ENCODE measurements at places on chromosomes 7 and 10.

DNA sequence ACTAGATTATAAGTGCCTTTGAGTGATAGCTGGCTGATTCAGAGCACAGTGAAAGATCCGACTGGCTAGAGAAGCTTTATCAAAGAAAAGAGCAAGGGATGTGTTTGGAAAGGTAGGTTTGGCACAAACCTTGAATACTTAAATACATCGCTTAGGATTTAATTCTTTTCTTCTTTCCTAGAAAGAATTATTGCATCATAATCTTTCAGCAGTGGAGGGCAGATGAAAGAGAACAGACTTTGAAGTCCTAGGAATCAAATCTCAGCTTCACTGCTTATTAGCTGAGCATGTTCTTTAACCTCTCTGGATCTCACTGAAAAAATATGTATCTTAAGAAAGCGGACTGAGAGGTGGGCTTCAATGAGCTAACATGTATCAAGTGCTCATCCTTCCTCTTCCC is 122.8 kb downstream of the ZNF365 start:
- DNase-seq = no peak

DNA sequence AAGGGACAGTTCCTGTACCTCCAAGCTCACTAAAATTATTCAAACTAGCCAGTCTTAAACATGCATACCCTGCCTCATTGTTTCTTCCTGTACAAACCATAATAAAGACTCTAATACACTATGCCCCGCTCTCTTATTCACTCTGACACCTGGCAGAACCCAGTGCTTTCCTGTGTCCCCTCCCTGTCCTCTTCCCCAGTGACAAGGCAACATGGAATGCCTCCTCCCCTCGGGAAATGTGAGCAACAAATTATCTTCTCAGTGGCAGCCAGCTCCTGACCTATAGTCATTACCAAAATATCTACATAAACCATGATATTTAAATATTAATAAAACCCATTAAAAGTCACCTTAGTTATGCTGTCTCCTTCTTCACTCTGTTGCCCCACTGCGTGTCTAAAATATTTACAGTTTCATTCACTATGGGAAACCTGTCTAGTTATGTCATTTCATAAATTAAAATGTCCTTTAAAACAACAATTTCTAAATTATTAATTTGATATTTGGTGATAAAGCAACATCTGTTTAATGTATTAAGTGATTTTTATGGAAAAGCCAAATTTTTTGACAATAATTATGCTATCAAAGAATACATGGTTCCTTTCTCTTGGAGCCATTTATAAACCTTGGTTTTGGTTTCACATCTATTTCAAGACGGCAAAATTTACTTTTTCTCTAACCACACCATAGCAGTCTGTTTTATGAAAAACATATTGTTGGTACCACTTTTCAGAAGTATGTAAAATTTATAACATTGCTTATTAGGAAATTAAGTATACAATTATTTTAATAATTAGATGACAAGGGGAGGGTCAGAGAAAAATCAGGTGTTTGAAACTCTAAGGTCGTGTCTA is 1355.2 kb downstream of the XPNPEP1 start:
- DNase-seq = no peak

DNA sequence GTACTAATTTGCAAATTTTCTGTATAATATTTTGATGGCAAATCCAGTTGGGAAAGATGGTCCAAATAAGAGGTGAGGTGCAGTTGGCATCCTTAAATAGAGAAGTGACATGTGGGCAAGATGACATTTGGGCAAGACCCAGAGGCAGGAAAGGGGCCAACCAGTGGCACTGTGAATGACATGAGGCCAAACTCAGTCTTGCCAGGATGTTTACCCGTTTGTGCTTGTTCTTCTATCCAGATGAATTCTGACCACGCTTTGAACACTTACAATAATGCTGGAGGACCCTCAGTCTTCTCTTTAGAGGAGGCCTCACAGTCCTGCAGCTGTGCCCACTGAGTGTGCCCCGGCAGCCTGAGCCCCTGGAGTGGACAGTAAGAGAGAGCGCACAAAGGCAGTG is 45.1 kb downstream of the KCNMA1 start:
- DNase-seq = no peak

DNA sequence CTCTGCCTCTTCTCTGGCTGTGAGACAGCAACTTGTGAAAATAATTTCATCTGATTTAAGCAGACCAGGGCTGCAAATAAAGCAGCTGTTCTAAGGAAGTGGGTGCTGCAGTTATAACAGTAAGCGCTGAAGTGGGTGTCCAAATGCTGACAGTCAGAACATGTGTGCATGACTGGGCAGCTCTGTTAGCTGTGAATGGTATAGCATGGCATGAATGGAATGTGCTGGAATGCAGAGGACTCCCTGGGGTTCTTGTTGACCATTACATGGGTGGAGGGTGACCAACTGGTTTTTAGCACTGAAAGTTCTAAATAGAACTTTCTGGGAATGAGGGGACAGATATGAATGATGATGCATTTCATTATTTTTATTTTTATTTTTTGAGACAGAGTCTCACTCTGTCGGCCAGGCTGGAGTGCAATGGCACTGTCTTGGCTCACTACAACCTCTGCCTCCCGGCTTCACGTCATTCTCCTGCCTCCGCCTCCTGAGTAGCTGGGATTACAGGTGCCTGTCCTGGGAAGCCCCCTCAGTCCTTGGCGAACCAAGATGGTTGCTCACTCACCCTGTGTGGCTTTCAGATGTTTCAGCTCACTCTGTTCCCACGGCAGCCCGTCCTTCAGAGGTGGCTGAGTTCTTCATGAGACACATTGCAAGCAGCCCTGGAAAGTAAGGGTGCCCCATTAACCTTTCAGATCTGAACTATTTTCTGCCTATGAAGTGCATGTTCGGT is 319.8 kb upstream of the PHYHIPL start:
- DNase-seq = no peak

DNA sequence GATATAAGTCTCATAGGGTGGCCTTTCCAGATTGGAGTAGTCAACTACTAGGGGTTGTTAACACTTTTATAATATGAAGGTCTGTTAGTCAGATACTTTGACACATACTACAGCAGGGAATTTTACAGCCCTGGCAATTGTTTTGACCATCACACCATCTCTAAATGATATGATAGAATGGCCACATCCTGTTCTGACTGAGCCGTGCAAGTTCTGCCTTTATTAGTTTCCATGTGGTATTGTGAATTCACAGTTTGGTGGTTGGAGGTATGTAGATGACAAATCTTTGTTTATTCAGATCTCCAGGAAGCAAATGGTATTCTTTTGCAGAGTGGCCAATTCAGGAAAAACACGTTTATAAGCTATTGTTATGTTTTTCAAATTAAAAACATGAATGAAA is 83.0 kb downstream of the NRG3 start:
- DNase-seq = no peak

DNA sequence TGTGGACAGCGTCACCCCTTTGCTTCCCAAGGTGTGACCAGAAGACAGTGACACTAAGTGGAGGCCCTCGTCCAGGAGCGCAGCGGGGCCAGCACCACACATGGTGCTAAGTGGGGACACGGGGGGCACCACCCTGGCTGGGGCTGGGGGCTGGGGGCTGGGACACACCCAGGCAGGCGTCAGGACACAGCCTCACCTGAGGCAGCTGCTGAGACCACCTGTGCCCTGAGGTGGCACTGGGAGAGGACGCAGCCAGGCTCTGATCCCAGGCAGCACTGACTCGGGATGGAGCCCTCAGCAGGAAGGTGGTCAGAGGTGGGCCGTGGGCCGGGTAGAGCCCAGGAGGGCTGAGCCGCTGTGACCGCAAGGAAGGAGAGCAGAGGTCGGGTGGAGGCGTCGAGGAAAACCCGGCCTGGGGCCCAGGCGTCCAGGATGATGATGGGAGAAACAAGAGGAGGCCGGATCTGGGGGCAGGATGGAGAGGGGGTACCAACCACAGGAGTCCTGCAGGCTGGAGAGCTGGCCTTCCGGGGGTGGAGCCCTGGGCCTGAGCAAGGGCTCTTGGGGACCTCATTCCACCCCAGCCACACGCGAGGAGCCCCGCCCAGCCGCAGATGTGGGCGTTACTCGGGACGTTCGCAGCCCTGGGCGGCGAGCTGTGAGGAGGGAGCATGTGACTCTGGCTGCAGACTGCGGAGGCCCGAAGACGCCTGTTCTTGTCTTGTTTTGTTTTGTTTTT is 22.5 kb downstream of the LRRC27 start:
- DNase-seq = no peak

GRCh38 chr10:89369156-89370105 is 8.4 kb upstream of the IFIT1B start:
- DNase-seq = no peak

DNA sequence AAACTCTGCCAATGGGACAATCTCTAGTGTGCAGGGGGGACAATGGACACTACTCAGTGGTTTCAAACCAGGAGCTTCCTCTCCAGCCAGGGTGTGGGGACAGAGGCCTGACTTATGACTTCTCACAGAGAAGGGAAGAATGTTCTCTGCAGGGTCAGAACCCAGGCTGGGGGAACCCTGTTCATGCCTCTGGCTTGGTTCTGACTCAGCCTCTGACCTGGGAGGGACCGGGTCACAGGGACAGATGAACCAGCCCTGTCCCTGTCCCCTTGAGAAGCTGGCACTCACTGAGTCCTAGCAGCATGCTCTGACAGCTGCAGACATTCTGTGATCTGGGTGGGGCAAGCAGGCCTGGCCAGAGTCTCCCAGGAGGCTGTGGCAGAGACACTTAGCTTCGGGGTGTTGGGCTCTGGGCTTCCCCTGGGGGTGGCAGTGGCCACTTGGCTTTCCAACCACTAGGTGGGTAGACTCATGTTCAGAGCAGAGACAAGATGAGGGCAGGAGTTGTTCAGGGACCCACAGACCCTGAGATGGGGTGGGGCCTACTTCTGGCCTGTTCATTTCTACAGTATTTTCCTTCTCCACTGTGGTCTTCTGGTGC is 13.6 kb downstream of the TSPAN15 start:
- DNase-seq = no peak

DNA sequence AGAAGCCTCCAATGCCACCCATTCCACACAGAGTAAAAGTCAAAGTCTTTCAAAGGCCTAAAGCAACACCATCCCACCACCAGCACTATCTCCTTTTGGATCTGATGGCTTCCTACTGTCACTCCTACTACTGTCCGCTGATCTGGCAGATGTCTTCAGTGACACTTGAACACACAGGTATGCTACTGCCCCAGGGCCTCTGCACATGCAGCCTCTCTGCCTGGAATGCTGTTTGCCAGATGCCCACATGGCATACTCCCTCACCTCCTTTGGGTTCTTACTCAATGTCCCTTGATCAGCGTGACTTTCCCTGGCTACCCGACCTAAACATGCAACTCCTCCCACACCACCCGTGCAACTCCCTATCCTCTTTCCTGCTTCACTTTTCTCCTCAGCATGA is 512.4 kb downstream of the KCNMA1 start:
- no peak for DNase-seq

- no peak for DNase-seq
Measured at GRCh38 chr10:14712991-14713424, 61.7 kb downstream of the FAM107B start.

GRCh38 chr10:26296360-26296759 is 79.8 kb downstream of the GAD2 start:
- no peak for DNase-seq

DNA sequence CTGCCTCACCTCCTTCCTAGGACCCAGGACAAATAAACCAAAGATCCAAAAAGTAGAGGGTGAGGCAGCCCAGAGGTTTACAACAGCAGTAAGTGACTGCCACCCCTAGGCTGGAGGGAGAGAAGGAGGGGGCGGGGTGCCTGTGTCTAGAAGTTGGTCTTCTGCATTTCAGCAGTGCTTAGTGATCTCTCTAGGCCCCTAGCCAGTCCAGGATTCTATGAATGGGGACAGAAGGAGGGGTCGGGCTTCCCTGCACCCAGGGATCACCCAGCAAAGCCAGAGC is 62.8 kb upstream of the KDM7A start:
- no peak for DNase-seq

DNA sequence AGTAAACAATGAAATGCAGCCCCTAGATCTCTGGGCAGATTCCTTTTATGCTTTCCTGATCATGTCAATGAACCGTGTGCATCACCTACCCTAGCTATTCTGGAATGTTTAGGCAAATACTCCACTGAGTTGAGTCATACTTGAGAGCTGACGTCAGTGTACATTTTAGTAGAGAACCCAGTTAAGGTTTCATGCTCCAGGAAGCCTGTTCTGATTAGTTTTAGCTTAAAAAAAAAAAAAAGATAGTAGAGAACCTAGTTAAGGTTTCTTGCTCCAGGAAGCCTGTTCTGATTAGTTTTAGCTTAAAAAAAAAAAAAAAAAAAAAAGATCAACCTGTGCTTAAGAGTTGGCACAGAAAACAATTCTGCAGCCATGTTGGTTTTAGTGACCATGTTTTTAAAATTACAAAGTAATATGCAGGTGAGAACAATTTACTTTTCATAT is 3.7 kb upstream of the MCU start:
- DNase-seq = no peak

GRCh38 chr10:132410056-132410778 is 13.2 kb downstream of the PWWP2B start:
- DNase-seq = no peak

DNA sequence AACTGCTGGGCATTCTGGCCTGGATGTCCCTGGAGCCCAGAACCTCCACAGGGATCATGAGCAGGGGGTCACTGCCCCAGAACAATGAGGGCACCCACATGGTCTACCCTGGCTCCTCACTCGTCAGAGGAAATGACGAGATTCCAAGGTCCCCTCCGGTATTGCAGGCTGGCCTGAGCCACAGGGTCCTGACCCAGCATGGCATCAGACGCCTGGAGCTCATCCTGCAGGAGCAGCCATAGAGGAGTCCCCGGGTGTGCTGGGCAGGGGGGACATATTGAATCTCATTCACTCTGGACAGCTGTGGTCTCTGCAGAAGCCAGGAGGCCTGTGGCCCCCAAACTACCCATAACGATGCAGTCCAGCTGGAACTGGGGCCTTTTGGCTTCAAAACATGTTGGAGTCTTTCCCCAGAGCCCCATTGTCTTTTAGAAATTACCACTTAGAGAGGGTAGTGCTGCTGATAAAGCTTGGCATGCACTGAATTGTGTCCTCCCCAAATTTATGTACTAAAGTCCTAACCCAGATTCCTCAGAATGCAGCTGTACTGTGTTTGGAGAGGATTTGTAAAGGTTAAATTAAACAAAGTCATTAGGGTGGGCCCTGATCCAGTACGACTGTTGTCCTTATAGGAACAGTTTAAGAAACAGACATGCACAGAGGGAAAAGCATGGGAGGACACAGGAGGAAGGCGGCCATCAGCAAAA is 27.7 kb downstream of the ANXA8 start:
- no peak for DNase-seq

DNA sequence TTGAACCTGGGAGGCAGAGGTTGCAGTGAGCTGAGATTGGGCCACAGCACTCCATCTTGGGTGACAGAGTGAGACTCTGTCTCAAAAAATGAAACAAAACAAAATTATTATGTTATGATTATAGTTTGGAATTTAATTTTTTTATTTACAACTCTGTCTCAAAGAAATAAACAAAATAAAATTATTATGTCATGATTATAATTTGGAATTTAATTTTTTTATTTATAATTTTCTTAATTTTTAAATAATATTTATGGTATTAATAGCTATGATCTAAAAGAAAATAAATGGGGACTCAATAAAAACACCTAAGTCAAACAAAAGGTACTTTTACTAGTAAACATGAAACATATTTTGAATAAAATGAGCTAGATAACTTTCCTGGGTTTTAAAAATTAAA is 994.8 kb upstream of the GHITM start:
- DNase-seq = no peak

GRCh38 chr7:1043552-1044188 is 676 bp upstream of the GPR146 start:
- DNase-seq = no peak

Data from activated T-helper 1 cell treated with Interleukin-2 at 50 U/mL for 16 hours (primary cell).